ENCODE measurements at places on chromosomes 7 and 10.

- no peak for ATAC-seq
These were observed 86.9 kb upstream of the SLC26A5 start for GRCh38 chr7:103532955-103533354.

DNA sequence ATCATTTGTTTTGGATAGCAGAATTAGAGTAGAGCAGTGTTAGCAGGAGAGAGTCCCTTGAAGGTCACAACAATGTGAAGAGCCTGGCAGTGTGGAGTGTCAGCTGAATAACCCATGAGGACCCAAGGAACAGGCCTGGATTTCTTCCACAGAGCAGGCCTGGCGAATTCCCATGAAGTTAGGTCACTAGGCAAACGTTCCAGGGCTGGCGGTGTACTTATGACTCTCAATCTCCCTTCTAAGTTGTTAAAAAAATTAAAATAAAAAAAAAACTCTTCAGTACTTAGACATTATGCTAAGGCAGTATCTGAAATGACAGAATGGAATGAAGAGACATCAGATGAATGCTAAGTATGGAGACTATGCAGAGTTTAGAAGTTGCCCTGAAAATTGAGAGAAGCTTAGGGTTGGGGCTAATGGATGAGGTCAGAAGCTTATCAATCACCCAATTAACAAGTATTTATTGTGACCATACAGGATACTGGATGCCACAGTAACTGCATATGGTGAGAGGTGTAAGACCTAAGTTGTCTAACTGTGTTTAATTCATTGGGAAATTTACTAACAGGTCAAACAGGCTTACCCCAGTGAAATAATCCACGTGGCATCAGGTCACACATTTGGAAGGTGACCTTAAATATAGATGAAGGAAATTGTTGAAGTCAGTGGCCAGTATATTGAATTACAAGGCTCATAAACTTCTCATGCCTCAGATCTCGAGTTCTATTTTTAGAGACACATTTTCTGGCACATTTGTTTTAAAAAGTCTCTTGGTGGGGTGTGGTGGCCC lies 126.2 kb upstream of the NRP1 start:
- peak; percentile 69 for ATAC-seq

DNA sequence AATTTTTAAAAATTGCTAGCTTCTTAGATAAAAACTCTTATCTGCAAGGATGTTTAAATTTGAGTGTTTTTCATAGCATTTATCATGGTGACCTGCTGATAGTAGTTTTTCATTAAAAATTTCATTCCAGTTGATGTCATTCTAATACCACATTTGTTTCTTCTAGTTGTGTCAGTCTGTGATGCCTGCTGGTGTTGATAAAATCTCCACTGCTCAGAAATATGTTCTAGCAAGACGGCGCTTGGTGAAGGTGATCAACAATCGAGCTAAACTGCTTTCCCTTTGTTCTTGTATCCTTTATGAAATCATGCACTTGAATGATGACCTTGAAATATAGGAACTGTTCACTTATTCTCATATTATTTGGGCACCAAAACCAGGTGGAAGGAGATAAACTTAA lies 17.6 kb upstream of the STMP1 start:
- no peak for ATAC-seq

DNA sequence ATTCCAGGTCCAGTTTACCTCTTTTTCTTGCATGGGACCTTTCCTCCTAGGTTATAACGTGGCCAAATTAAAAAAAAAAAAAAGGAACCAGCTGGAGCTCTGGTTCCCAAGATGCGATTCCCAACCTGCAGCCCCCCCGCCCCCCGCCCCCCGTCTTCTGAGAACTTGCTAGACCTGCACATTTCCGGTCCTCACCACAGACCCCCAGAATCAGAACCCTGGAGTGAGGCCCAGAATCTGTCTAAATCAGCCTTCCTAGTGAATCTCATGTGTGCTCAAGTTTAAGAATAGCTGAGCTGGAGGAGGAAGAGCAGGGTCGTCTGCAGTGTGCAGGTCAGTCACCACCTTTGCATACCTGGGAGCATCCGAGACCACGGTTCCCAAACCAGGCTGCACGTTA lies 144.2 kb downstream of the KLF6 start:
- ATAC-seq, result no peak

DNA sequence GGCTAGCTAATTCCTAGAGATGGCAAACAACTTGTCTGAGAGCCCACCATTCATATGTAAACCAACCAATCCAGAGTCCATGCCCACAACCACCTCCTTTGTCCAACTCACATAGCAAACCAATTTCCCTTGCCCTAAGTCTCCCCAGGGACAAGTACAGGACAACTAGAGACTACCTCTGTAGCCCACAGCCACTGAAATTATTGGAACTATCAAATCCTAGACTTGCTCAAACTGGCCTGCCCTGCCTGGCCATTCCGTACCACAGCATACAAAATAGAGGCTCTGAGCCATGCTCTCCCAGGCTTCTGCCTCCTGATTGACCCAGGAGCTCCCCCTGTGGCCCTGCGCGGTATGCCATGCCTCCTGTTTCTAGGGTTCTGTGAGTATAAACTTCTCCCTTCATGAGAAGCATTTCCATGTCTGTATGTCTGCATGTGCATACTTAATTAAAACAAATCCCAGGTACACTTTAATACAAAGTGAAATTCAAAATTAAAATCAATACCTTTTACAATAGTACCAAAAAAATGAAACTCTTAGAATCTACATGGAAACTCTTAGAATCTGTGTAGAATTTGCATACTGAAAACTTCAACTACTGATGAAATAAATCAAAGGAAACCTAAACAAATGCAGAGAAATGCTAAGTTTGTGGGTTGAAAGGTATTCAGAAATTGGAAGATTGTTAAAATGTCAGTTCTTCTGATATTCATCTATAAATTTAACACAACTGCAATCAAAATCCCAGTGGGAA lies 4.0 kb upstream of the HECW1 start:
- peak; percentile 68 for ATAC-seq

DNA sequence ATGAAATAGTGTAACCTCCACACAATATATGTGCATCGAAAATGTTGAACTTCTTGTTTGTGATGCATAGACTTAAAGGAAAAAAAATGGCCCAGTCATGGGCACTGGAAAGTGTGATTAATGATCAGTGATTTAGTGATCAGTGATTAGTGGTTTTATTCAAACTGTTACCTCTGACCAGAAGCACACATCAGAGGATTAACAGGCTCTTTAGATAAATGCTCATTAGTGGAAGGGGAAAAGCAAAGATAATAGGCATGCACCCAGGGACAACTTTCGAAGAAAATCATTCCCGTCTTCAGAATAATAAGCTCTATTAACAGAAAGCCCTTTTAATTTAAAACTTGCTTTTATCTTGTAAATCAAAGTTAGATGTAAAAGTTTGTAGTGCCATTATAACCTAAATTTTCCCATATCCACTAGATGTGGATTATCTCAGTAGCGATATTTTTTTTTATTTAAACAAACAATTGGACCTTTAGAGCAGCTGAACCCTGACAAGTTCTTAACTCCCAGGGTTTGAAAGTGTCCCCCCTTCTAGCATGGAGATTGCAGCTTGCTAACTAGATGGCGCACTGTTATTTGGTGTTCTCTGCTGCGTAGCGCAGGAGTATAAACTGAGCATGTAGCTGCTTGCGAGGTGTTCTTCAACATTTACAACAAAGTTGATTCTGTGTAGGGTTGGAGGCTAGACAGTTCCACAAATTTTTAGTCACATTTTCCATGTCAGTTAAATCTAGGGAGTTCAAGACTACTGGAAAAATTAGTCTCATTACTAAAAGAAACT lies at the start of gene CREB5:
CREB5 (plus strand) TSS at position 643 of the 787 bp plus-strand sequence. CDS start 397 bp downstream, outside the sequence.
- ATAC-seq, result no peak

Measured in gastroesophageal sphincter (tissue), 4 donors.